ENCODE measurements at places on chromosomes 1 and 21.

GRCh38 chr1:203891950-203892349 lies 30.6 kb downstream of the SNRPE start:
- DNase-seq: no peak

- no peak for DNase-seq
These were observed 93.1 kb downstream of the ZMYM4 start for GRCh38 chr1:35361638-35362037.

DNA sequence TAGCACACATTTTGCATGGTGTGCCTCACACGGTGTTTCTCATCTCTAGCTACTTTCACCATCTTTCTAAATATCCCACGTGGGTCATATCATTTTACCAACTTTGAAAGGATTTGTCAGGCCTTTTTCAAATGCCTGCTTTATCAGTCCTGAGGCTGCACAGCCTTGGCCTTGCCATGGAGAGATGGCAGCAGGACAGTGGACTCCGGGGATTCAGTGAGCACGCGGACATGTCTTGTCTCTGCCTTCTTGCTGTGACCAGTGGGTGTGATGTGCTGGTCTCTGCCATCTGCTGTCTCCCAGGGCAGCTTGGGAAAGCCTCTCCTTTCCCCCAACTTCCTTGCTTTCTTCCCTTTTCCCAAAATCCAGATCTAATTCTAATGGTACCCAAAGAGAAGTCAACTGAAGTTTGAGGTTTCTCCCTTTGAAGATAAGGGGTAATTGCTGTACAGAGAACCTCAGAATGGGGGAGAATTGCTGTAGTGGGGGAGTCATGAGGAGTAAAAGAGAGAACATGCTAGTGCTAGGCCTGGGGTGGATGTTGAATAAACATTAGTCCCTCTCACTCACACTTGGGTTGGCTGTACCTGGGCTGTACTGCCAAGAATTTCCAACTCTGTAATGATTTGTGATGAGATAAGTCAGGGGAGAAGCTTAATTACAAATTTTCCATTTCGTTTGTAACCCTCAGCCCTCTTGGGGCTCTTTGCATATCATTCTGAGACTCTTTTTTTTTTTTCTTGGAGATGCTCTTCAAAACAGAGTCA lies 99.5 kb downstream of the GALNT2 start:
- DNase-seq: no peak

DNA sequence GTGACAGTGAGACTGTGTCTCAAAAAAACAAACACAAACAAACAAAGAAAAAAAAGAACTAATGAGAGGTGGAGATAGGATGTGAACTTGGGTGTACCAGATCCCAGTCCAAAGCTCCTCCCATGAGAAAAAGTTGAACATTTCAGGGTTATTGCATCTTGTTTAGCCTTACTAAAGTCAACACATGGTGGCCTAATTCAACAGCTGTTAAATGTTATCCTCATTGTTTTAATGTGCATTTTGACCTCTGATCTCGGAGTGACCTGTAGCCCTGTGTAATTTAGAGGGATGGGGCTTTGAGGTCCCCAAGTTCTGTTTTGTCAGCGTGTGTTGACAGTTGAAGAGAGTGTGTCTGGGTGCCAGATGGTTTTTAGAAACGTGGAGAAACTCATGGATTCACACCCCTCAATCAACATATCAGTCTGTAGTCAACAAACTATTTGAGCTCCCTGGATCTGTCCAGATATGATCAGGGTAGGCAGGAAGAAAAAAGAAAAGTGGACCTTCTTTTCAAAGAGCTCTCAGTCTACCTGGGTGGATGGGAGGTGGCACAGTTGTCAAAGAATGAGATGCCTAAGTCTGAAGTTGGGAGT lies 34.7 kb downstream of the PTPRU start:
- no peak for DNase-seq

GRCh38 chr21:25944672-25945213 lies 210.0 kb downstream of the GABPA start:
- no peak for DNase-seq

Data from activated gamma-delta T cell treated with Interleukin-2 at 50 U/mL for 16 hours (primary cell).